ENCODE measurements at places on chromosomes 6 and 20.
A peak's percentile ranks its signal among the peaks of the same experiment; 100 is the strongest.

DNA sequence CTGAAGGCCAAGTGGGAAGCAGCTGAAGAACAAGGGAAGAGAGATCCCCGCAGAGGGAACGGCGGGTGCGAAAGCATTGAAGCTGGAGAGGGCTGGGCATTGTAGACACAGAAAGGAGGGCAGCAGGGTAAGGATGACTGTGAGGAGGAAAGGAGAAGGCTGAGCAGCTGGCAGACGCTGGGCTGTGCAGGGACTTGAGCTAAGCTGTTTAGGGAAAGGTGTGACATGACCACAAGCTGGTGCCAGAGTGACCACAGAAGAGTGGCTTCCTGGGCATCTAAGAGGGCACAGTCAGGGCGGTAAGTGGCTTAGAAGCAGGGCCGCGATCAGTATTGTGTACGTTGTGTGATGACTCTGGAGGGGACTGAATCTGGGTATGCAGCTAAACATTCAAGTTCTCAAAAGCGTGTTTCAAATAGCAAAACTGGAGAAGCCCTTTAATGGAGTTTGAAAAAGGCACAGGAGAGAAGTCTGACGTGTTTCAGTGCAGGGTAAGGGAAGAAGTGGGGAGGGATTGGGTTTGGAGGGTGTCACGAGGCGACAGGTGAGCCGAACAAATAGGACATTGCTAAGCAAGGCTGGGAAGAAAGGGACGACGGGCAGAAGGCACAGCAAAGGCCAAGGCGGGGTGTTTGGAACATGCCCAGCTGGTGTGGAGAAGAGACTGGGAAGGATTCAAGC, 46.1 kb upstream of the ARFGEF2 start:
- no peak for DNase-seq

GRCh38 chr6:69098910-69099309, 463.8 kb downstream of the ADGRB3 start:
- no peak for DNase-seq

DNA sequence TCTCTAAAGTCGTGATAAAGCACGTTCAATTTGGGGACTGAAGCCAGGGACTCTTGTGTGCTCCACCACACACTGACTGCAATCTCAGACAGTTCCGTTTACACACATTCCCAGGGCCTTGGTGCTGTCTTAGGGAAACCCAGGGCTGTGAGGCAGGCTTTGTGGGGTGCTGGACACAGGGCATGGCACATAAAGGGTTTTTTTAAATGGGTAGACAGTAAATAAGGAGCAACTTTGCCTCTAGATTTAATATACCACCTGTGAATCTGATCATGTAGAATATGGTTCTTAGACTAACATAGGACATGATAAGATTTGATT, 2.3 kb downstream of the ENTPD6 start:
- DNase-seq = no peak

- DNase-seq = no peak
These were observed 9.4 kb upstream of the CDH22 start for GRCh38 chr20:46317685-46318177.

DNA sequence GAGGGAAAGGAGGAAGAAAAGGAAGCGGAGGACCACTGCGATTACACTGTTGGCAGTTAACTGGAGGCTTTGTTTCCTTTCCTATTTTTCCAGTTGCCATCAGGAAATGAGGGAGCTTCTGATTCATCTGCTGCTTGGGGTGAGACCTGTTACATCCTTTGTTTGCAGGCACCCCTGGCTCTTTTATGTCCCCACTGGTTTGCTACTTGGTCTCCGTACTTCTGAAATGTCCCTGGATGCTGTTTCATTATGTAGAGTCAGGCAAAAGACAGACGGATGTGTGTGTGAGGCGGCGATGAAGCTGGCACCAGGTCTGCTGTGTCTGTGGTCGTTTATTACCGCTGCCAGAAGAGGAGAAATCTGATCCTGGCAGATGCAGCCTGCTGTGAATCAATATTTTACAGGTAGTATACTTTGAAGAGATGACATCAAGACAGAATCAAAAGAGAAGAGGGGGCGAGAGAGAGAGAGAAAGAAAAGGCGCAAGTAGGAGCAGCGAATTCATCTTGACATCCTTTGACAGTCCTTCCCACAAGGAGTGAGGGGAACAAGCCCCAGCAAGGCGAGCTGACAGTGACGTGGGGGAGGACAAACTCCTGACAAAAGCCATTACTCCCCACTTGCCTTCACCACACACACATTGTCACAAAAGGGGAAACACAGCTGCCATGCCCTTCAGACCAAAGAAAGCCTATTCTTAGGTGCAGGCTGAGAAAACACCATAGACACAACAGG, 145.9 kb upstream of the FBXL4 start:
- DNase-seq = peak; percentile 80

GRCh38 chr6:81086991-81087390, 665.5 kb downstream of the TENT5A start:
- DNase-seq = no peak

- no peak for DNase-seq
These were observed 1.0 kb downstream of the SALL4 start for GRCh38 chr20:51801122-51801822.

DNA sequence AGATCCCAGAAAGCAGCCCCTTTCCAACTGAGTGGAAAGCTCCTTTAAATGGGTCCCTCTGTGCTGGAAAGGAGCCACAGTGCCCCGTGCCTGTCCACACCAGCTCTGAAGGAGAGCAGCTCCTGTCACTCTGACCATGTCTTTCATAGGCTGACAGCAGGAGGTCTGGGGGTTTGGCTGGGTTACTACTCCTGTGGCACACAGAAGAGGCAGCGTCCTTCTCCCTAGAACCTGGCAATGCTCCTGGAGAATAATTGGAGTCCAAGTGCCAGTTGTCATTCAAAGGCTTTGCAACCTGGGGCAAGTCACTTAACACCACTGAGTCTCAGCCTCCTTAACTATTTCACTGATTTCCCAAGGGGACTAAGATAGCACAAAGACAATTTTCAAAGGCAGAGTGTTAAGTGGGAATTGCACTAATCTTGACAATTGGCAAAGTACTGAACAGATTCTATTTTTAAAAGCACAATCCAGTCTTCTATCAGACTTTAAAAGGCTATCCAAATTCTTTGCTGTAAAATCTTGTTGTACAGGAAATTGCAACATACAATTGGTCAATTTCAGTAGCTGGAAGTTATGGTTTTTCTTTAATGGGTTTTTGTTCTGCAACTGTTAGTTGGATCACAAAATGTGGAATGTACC, 457.2 kb downstream of the KIF16B start:
- peak; percentile 25 for DNase-seq

GRCh38 chr6:11722220-11722619, 56.4 kb downstream of the ADTRP start:
- no peak for DNase-seq

GRCh38 chr6:39204646-39205244, 24.5 kb downstream of the KCNK5 start:
- DNase-seq = no peak

DNA sequence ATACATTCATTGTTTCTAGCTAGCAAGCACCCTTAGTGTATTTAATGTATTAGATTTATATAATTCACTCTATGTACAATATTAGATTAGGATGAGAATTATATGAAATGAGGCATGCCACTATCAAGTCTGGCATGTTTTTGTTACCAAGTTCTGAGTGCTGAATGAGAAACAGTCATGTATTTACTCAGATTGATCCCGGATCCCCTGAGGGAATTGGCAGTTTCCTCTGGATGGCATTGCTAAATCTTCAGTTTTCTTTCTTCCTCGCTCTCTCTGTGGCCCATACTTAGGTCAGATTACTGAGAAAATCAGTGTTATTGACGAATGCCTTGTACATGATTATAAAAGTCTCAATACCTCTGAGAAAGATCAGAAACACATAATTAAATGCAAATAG, 66.6 kb downstream of the CDKAL1 start:
- no peak for DNase-seq

- no peak for DNase-seq
These were observed 4.9 kb downstream of the XPO5 start for GRCh38 chr6:43570876-43571441.

DNA sequence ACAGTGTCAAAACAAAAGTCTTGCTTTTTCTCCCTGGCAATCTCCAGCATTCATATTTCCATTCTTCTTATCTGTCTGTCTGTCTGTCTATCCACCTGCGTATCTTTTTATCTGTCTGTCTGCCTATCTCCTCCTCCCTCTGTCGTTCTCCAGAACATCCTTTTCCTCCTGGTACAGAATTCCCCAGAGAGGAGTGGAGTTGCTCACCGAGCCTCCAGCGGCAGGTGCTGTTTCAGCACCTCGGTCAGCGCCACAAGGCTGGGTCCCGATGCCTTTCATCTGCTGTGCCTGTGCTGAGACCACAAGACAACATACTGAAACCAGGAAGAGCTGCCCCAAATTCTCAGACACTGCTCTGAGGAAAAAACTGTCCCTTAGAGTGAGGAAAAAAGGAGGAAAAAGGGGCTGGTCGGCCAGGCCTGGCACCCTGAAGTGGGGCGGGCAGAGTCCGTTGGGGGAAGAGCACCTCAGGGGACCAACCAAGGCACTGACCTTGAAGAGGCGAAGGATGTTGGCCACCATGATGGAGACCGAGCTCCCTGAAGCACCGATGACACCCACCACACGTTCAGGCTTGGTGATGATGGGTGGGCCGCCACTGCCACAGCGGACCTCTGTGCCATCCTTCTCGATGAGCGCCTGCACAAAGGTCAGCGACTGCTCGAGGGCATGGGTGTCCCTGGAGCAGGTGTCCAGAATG, 13.3 kb downstream of the GRM4 start:
- DNase-seq = no peak

DNA sequence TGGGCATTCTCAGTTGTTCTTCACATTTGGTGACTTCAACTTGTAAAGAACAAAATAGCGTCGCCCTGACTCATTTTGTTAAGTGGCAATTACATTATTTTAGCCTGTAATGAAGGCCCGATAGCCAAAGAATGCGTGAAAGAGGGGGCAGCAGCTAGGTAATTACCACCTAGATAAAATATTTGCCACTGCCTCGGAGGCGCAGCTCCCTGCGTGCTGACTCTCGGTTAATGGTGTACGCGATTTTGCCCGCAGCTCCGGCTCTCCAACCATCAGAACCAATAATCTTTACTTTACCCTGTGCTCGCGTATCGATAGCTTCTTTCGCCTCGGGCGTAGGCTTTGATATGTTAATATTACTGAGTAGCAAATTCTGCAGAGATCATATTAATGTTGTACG, 8.7 kb downstream of the TFAP2D start:
- no peak for DNase-seq

GRCh38 chr6:159279790-159280277, 110.6 kb downstream of the FNDC1 start:
- no peak for DNase-seq

GRCh38 chr20:54063992-54064676, 6.3 kb downstream of the BCAS1 start:
- no peak for DNase-seq

GRCh38 chr20:24908642-24909041, 40.4 kb upstream of the CST7 start:
- DNase-seq = no peak

GRCh38 chr6:3288711-3289663, 30.2 kb downstream of the PSMG4 start:
- DNase-seq = no peak

GRCh38 chr6:105611606-105612005, 208.7 kb upstream of the PREP start:
- DNase-seq = no peak

DNA sequence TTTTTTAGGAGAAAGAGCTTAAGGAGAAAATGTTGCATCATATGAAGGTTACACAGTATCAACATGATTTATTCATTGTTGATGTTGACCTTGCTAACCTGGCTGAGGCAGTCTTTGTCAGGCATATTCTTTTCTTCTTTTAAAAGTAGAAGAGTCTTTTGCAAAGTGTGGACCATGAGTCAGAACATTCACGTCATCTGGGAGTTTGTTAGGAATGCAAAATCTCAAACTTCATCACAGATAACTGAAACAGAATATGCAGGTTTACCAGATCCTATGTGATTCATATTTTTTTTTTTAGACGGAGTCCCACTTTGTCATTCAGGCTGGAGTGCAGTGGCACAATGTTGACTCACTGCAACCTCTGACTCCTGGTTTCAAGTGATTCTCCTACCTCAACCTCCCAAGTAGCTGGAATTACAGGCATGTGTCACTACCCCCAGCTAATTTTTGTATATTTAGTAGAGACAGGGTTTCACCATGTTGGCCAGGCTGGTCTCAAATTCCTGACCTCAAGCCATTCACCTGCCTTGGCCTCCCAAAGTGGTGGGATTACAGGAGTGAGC, 530.4 kb upstream of the BTBD3 start:
- DNase-seq = no peak

DNA sequence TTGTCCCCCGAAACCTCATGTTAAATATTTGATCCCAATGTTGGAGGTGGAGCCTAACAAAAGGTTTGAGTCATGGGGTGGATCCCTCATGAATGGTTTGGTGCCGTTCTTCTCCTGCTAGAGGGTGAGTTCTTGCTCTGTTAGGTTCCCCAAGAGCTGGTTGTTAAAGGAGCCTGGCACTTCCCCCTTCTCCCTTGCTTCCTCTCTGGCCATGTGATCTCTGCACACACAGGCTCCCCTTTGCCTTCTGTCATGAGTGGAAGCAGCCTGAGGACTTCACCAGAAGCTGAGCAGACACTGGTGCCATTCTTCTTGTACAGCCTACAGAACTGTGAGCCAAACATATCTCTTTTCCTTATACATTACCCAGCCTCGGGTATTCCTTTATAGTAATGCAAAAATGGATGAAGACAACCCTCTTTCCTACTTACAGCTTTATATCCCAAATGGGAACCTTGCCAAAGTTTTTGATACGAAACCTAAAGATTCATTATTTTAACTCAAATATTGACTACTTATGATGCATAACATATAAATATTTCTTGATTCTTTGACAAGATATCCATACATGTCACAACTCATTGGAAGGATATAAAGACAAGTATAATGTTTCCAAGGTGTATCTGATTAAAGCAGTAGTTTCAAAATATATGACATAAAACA, 61.0 kb downstream of the RNF182 start:
- DNase-seq = no peak

All from NCI-H1092 treated with DMSO at 0.1 percent for 48 hours (cell line).